ENCODE measurements at places on chromosomes 2 and 18.

- no peak for DNase-seq
Measured at GRCh38 chr2:240789501-240790369, 30.3 kb downstream of the KIF1A start.

- DNase-seq = no peak
Measured at GRCh38 chr2:67782443-67782842, 280.4 kb downstream of the C1D start.

GRCh38 chr18:22494771-22495170 is 77.1 kb upstream of the CTAGE1 start:
- DNase-seq = no peak

DNA sequence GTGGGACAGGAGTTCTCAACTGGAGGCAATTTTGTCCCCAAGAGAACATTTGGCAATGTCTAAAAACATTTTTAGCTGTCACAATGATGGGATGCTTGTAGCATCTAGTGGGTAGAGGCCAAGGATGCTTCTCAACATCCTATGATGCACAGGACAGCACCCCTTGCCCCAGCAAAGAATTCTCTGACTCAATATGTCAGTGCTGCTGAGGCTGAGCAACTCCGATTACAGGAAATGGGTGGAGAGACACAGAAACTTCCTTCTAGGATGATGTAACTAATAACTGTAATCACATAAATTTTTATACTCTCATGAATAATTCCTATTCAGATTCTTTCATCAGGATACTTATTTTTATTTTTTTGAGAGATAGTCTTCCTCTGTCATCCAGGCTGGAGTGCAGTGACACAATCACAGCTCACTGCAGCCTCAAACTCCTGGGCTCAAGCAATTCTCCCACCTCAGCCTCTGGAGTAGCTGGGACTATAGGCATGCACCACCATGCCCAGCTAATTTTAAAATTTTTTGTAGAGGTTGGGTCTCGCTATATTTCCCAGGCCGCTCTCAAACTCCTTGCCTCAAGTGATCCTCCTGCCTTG is 120.3 kb upstream of the ACAA2 start:
- DNase-seq = no peak

- no peak for DNase-seq
Measured at GRCh38 chr2:191225690-191226089, 19.5 kb upstream of the MYO1B start.
